ENCODE measurements at places on chromosomes 7 and 10.
A peak's percentile ranks its signal among the peaks of the same experiment; 100 is the strongest.

DNA sequence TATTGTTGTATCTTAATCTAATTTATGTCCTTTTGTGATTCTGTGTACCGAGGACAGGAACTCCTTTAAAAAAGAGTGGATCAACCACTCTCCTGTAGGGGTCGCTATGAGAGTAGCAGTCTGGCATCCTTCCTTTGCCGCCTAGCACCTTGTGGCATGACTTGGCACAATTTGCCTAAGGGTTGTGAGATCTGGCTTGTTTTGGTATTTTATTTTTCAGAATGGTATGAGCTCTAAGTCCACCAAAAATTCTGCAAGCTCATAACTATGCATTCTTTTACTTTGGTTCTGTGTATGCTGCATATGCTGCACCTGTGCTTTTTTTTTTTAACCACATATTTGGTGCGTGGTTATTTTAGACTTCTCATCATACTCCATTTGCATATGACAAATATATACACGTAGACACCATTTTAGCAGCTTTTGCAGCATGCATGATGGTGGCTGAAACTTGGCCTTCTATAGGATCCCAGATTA, 112.8 kb downstream of the CDK14 start:
- DNase-seq = peak; percentile 88

DNA sequence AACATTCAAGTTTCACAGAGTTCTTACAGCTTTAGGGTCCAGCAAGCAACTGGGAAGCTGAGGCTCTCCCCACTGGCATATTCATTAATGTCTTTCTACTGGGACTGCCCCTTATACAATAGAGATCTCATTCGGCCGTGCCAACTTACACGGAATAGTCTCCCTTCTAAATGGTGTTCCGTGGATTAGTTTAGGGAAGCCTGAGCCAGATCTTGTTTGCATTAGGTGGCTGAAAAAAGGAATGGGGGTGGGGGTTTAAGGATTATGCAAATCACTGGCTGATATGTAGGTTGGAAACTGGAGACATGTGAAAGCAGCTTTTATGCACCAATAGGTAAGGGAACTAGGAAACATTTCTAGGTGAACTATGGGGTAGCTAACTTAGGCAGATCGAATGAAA, 218.3 kb downstream of the TRIL start:
- DNase-seq = peak; percentile 64

GRCh38 chr10:70984986-70985722, 96.8 kb upstream of the PCBD1 start:
- no peak for DNase-seq

DNA sequence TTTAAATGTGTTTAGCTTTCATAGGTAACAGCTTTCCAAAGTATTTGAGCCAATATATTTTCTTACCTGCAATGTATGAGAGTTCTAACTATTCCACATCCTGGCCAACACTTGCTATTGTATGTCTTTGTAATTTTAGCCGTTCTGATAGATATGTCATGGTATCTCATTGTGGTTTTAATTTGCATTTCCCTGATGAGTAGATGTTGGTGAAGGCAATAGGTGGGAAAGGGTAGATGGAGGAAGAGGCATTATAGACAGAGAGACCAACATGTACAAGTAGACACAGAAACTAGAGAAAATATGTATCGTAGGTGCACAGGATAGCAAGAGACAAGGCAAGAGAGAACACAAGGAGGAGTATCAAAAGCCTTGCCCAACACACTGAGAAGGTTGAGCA, 54.8 kb upstream of the CCDC71L start:
- no peak for DNase-seq

DNA sequence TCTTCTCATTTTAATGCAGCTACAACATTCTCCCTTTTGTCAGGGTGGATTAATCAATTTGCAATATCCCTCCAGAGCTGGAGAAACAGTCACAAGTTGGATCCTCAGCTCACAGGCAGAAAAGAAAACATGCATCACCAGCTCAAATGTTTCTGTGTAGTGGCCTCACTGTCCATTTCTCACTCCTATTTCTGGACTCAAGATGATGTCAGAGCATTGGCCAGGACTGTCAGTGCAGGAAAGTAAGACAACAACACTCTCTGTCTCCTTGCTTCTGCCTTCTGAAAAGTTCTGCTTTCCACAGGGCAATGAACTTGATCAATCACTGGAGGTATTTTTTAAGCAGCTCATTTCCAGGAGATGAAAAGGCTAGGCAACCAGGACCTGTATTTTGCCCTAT, 8.2 kb upstream of the SVIL start:
- DNase-seq = no peak

GRCh38 chr7:71236230-71237105, 104.5 kb downstream of the GALNT17 start:
- peak; percentile 29 for DNase-seq

DNA sequence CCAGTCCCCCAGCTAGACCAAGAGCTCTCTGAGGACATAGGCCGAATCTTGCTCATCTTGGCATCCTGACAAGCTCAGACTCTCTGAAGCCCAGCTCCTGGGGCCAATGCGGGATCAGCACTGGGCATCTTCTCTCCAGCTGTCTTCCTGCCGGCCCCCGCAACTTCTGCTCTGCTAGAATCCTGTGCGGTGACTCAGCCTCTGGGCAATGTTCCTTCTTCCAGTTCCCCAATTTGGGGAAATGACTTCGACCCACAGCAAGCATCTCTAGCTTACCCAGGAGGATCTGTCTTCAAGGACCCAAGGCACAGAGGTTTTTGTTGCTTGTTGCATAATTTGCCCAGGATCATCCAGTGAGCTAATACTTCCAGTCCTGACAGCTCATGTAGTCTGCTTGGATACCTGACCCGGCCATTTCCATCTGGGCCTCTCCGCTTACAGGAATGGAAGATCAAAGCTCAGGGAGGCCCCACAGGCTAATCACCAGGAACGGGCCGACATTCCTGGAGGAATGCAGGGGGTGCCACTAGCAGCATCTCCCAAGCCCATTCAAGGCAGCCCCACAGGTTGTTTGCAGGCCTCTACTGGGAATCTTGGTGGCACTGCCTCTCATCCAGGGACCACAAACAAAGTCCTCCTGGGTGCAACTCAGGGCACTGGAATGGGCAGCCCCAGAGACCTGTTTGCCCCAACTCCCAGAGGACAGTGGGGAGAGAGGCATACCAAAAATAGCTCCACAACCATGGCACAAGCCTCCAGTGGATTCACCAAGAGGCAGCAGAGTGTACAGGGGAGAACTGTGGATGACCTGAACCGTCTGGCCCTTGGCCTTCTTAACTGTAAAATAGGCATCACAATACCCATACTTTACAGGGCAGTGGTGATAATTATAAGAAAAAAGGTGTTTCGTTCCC, 151.9 kb downstream of the NEURL1 start:
- DNase-seq = peak; percentile 64

- peak; percentile 75 for DNase-seq
These were observed 11.9 kb downstream of the RGR start for GRCh38 chr10:84256510-84257342.

DNA sequence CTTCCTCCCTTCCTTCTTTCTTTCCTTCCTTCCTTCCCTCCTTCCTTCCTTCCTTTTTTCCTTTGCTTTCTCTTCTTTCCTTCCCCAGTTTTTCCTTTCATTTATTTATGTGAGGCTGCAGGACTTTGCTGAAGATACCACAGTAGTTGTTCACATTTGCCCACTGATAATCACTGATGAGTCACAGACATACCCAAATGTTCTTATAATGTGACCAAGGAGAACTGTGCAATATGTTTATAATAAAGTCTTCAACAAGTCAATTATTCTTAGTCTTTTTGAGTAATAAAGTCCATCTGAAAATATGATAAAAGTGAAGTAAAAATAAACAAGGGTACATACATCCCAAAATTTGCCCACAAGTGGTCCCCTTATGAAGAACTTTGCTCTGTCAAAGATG, 159.7 kb downstream of the GNAI1 start:
- DNase-seq = no peak

GRCh38 chr10:86211691-86212390, 154.8 kb downstream of the GRID1 start:
- DNase-seq = no peak

DNA sequence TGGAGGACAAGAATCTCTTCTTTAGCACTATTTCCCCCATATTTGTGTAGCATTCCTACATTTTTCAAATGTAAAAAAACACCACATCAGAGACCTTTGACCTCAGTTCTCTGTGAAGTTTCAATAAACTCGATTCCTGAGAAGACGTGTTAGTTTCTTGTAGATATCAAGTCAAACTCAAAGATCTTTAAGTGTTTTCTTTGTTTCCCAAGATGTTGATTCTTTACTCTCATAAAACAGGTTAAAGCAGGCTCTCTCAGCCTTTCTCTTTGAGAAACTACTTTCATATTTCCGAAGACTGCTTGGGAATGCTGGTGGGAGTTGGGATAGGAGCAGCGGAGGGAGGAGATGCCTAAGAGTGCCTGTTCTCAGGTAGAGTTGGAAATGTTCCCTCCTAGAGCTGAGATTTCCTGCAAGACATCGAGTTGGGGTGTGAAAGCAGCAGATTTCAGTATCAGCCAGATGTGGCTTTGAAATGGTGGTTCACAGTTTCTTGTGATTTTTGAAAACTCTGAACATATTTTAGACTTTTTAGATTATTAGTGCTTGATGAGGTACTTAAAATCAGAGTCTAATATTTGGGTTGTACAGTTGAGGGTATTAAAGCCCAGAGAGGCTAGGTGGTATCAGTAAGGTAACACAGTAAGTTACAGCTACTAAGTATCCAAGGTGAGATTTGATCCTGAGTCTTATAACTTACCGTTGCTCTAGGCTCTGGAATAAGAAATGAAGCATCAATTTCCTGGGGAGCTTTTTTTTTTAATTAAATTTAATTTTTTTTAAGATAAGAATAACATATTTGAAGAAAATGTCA, 13.9 kb downstream of the ADK start:
- no peak for DNase-seq

DNA sequence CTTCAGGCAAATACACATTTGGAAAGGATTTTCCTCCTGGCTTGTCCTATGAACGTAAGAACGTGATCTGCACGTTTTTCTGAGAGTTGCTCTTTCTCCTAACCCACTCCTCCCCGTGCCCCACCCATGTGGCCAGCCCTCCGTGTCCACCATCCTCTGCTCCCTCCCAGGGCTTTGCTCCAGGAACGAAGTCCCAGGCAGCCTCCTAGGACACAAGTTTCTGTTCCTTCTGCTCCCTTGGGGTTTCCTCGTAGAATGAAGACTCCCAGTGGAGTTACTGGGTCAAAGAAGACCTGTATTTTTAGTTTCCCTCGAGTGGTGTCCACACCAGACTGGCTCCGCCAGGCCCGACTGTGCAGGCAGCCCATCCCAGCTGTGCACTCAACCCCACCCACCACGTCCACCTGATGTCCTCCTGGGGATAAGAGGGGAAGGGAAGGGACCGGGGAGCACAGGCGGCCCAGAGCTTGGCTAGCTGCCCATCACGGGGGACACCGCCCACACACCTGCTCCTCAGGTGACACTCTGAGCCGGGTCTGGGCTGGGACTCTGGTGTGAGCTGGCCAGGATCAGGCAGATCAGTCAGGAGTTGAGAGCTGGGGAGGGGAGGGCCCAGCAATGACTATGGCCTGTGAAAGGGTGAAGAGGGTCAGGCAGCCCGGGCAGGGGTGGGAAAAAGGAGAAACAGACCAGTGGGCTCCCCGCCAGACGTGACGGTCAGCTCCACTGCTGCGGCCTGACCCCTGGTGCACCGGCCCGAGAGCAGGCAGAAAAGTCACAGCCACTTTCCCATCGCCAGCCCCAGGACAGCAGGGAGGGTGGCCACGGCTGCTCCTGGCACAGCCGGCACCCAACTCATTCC, 54.3 kb upstream of the PPP2R2D start:
- no peak for DNase-seq

- DNase-seq = no peak
These were observed 29.5 kb downstream of the MDH2 start for GRCh38 chr7:76077435-76077834.

GRCh38 chr7:4051696-4052095, 630.4 kb upstream of the FOXK1 start:
- DNase-seq = no peak

- DNase-seq = no peak
These were observed 330.3 kb downstream of the AUTS2 start for GRCh38 chr7:69928621-69929020.

GRCh38 chr10:86290933-86291615, 75.5 kb downstream of the GRID1 start:
- no peak for DNase-seq

- DNase-seq = no peak
These were observed 16.5 kb downstream of the GBF1 start for GRCh38 chr10:102261842-102262241.

- peak; percentile 69 for DNase-seq
These were observed 491.4 kb downstream of the PLXNA4 start for GRCh38 chr7:132084776-132085388.

GRCh38 chr7:71782051-71782450, 630.1 kb downstream of the CALN1 start:
- no peak for DNase-seq

DNA sequence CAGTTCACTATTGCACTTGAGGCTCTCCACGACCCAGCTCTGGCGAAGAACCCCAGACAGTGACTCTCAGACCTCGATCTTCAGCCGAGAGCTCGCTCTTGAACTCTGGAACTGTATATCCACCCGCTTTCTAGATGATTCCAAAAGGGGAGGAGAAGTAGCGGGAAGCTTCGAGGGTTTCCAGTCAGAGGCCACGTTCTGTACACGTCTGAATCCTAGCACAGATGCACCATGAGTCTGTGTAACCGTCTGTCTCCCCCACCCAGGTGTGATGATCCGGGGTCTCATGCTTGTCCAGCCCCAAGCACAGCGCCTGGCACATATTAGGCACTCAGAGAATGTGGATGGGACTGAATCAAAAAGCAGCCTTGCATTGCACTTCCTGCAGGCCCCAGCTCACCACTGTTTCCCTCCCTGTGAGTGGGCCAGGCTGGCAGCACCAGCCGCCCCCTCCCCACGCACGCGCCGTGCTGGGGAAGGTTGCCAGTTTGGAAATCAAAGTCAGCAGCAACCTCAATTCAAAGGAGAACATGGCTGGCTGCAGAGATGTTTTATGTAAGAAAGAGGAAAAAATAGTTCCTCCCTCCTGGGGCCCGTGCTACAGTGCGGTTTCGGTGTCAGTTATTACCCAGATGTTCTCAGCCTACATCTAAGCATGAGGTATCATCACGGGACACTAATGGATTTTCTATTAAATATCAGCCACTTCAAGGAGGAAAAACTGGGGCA, 5.7 kb downstream of the GRID2IP start:
- no peak for DNase-seq

- no peak for DNase-seq
These were observed 7.5 kb upstream of the ZC3HAV1 start for GRCh38 chr7:139116999-139117398.

GRCh38 chr7:17131983-17132655, 166.3 kb upstream of the AHR start:
- DNase-seq = no peak

Measured in mesendoderm (in vitro differentiated cells).